ENCODE measurements at places on chromosomes 12 and 14.

DNA sequence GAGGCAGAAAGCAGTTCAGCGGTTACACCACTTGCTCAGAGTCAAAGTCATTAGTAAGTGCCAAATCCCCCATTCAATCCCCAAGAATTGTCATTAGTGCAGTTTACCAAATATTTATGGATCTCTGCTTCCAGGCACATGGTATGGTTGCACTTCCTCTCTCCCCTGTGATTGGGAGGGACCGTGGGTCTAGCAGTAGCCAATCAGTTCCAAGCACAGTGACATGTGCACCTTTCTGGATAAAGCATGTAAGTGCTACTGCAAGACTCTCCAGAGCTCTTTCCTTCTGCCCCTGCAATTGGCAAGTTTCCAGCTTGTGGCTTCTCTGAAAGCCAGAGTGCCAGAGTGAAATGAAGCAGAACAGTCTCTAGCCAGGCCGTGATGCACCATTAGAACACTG is 85.3 kb upstream of the FLRT2 start:
- H3K4me1 ChIP-seq = no peaks in the 10 kb centered on the region
- H3K36me3 ChIP-seq = no peaks in the 10 kb centered on the region
- no peak overlapping the region for H3K4me3 ChIP-seq
- no peak overlapping the region for H3K27ac ChIP-seq
- no peaks in the 10 kb centered on the region for H3K27me3 ChIP-seq
- no peak for DNase-seq

DNA sequence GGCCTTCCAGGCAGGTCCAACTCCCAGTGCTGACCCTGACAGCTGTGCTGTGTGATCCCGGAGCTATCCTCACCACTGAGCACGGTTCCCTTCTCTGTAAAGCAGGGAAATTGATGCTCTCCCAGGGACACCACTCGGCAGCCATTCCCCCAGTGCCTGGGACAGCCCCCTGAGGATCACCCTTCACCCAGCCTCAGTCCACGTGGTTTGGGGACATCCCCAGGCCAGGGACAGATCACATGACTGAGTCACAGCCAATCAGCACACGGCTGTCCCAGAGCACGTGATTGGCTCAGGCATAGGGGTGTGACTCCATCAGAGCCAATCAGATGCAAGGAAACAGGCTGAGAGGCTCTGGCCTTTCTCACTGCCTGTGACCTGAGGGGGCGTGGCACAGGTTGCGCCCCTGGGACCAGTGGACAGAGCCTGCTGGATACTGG is 68.8 kb upstream of the SFSWAP start:
- H3K36me3 ChIP-seq = no peaks in the 10 kb centered on the region
- H3K4me1 ChIP-seq = peaks cover 3% of the 10 kb centered on the region
- no peak overlapping the region for H3K27ac ChIP-seq
- no peaks in the 10 kb centered on the region for H3K27me3 ChIP-seq

DNA sequence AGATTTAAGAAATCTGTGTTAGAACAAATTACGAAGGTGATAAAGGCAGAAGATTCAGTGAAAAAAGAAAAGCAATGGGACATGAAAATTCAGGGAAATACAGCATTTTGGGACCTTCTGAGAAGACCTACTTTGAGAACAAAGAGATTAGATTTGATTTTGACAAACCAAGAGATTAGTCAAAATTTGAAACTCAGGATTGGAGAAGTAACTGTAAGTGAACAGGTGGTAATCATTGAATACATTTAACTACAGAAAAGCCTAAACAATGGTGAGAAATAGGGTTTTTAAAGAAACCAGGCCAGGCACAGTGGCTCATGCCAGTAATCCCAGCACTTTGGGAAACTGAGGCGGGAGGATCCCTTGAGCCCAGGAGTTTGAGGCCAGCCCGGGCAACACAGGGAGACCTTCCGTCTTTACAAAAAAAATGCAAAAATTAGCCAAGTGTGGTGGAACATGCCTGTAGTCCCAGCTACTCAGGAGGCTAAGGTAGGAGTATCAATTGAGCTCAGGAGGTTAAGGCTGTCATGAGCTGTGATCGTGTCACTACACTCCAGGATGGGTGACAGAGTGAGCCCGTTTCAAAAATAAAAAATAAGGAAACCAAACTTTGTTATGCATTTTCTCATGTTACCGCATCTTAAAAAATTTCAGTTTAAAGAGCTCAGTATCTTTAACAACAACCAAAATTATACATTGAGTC is 8.9 kb upstream of the SAV1 start:
- H3K36me3 ChIP-seq = no peaks in the 10 kb centered on the region
- no peak for DNase-seq
- H3K4me3 ChIP-seq = no peak overlapping the region
- peaks cover 3% of the 10 kb centered on the region for H3K4me1 ChIP-seq
- no peak overlapping the region for H3K27ac ChIP-seq
- no peaks in the 10 kb centered on the region for H3K27me3 ChIP-seq

DNA sequence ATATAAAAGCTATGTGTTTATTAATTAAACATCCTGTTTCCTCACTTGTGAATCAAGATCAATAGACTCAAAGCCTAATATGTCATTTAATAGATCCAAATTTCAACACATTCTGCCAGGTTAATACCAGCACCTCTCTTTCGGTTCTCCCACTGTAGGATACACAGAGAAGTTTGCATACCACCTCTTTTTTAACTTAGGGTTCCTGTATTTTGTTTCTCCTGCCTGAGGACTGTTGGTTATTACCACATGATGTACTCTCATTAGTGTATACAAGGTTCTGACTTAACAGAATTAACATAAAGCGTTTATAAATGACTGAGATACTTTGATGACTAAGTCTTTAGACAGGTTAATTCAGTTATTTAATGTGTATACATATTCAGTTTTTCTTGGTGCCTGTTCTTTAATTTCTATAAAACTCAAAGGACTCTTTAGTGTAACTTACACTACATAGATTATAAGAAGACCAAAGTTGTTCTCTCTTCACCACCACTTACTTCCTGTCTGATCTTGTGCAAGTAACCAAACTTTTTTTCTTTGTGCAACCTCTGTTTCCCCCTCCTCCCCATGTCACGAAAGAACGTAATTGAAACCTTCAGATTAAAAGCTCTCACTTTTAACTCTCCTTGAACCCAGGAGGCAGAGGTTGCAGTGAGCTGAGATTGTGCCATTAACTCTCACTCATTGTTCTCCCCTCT is 89.8 kb upstream of the DNM1L start:
- H3K36me3 ChIP-seq = peaks cover 9% of the 10 kb centered on the region
- H3K27me3 ChIP-seq = no peaks in the 10 kb centered on the region
- no peak overlapping the region for H3K27ac ChIP-seq
- DNase-seq = no peak
